Stimulated activated CD4-positive, alpha-beta T cell treated with anti-CD3 and anti-CD28 coated beads, Interleukin-1b, Interleukin-23, amount 100 ng/mL, for 1 hour (primary cell): ENCODE measurements at places on chromosomes 1 and 21.

DNA sequence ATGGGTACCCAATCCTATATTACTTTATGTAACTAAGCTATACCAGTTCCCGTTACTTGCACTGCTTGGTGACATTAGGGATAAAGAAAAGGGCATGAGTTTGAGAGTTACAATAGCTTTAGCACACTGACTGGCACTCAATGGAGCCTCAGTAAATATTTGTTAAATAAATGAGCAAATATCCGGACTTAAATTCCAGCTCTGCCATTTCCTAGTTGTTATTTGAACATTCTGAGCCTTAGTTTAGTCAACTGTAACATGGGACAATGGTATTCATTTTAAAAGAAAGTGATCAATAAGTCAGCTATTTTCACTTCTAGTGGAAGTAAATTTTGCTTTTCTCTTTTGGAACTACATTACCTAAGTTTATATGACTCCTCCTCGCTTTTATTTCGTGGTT is 198.7 kb downstream of the ZC3H11B start:
- DNase-seq = no peak

GRCh38 chr1:203858055-203858454 is 3.3 kb upstream of the SNRPE start:
- DNase-seq = no peak

DNA sequence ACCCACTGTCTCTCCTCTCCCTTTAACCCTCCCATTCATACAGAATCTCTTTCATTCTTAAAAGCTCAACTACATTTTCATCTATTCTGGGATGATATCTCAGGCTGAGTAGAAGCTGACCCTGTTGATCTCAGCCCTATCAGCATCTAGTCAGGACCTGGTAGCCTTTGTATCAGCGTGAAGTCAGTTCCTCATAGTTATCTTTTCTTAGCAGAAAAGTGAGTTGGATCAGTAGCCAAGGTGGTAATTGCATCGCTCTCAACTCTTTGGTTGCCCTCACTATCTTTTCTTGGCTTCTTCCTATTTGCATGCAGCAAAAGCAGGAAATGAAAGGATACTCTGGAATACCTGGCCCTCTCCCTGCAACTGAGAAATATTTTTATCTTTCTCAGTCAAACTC is 13.6 kb upstream of the GOLT1A start:
- no peak for DNase-seq

DNA sequence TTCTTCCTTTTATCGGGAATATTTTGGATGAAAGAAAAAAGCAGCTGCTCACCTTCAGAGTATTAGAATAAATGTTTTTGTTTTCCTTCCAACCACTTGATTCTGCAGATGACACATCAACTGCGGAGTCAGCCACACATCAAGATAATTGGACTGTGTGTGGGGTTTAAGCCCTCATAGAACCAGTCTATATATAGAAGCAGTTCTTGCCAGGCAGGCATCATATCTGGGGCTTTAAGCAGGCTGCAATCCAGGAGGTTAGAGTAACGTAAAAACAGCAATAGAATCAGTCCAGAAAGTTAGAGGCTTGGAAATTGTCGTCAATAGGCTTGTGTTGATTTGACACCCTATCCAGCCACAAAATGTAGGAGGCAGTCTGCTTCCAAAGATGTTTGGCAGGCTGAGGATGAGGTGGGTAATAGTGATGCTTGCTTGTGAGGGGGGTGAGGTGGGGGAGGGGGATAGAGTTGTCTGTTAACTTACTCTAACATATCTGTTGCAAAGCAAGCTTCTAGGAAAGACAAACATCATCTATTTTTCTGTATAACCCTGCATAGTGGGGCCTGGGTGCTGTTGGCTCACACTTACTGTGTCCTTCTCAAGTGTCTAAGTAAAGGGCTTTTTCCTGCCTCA is 64.8 kb downstream of the PEX14 start:
- DNase-seq = no peak

DNA sequence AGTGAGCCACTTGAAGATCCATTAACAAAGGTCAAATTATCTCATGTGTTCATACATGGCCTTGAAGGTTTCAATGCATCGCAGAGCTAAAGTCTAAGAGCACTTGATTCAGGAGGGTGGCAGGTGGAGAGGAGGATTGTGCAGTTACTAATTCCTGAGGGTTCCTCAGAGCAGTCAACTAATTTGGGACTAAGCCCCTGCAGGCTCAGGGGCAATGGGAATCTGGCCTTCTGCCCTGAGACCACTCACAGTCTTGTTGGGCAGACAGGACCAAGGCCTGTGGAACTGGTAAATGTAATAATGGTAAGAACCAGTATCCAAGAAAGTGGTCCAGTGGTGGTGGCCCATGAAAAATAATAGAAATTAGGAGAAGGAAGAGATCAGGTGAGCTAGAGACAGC is 127.4 kb upstream of the HMGB4 start:
- DNase-seq = no peak

DNA sequence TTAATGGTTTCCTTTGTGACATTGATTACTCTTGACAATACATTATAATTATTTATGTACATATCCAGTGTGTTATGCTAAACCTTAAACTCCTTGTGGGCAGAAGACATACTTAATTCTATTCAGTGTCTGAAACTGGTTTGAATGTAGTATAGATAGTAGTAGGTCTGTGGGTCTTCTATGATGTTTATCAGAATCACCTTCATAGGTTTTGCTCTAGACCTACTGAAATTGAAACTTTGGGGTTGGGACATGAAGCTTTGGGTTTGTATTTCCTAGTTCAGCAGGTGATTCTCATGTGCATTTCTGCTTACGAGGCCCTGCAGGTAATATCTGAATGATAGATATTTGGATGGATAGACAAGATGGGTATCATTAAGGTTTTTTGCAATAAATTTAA is 48.6 kb downstream of the MIGA1 start:
- no peak for DNase-seq

GRCh38 chr21:41655259-41655658 is 111.6 kb downstream of the RIPK4 start:
- DNase-seq = no peak

DNA sequence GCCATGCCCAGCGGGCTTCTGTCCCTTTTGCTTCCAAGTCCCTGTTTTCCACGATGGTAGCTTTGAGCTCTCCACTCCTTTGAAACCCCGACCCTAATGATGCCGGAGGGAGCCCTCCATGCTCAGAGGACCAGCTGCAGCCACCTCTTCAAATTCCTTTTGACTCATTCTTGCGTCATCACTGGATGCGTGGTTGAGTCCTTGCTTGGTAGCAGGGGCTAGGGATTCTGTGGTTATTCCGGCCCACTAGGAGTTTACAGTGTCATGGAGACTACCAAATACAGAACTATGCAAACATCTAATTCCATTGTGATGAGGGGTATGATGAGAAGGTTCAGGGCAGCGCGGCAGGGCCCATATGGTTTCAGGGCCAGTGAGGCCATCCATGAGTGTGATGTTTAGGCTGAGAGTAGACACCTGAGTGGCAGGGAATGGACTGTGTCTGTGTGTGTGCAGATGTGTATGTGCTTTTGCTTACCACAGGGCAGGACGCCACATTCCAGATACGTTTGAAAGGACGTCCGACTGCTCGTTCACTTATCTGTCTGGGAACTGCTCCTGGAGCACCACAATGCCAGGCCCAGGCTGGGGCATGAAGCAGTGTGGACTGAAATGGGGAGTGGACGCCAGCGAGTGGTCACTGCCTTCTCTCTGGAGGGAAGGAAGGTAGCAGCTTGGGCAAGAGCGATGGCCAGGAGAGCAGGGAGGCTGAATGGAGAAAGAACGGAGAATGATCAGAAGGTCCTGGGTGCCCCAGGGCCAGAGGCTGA is 30.4 kb upstream of the ZBTB21 start:
- no peak for DNase-seq

GRCh38 chr1:179015396-179015795 is 10.3 kb upstream of the FAM20B start:
- no peak for DNase-seq

- no peak for DNase-seq
Measured at GRCh38 chr1:159751031-159751430, 29.7 kb upstream of the DUSP23 start.

GRCh38 chr1:42324398-42325013 is 10.5 kb downstream of the FOXJ3 start:
- DNase-seq = no peak

- DNase-seq = peak; percentile 44
Measured at GRCh38 chr1:37946703-37947360, at the start of gene INPP5B. TSS of gene INPP5B (minus strand) at chr1:37947053. CDS start at chr1:37946308, 745 bp downstream.

- DNase-seq = no peak
Measured at GRCh38 chr1:24294228-24294672, 24.9 kb upstream of the GRHL3 start.

DNA sequence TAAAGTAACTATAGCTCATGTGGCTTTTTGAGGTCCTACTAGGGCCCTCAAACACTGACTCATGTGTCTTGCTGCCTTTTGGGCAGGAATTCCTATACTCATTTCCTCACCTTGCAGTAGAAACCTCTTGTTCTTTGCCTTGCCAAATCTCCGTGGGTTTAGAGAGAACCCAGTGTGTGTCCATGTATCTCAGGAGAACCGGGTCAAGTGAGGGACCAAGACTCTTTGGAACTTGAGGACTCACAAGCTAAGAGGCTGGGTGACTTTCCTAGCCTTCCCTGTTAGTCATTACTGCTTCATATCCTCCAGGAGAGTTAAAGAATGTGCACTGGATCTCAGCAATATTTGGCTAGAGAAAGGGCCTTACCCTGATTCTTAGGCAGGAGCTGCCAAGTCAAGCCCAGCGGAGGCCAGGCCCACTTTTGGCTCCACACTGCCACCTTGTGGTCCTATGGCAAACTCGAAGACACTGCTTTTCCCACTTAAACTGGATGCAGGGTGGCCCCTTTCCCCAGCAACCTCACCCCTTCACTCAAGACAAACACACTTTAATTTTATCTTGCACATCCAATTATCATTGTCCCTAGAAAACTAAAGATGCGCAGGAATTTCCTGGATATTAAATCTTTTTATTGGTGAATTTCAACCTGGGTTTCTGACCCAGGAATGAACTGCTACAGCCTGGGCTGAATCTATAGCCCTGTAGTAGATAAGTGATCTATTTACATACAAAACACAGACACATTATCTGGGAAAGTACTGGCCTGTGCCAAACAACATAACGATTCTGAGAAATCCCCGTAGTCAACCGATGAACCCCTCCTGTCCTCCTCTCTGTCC is 10.6 kb downstream of the AVPR1B start:
- peak; percentile 59 for DNase-seq

- DNase-seq = no peak
Measured at GRCh38 chr1:156948708-156949107, 28.3 kb downstream of the LRRC71 start.

- peak; percentile 11 for DNase-seq
Measured at GRCh38 chr1:198556971-198557370, 16.5 kb upstream of the ATP6V1G3 start.

- no peak for DNase-seq
Measured at GRCh38 chr1:25688390-25689119, 72.0 kb downstream of the MAN1C1 start.

- DNase-seq = no peak
Measured at GRCh38 chr1:58900396-58900795, 116.5 kb upstream of the JUN start.

DNA sequence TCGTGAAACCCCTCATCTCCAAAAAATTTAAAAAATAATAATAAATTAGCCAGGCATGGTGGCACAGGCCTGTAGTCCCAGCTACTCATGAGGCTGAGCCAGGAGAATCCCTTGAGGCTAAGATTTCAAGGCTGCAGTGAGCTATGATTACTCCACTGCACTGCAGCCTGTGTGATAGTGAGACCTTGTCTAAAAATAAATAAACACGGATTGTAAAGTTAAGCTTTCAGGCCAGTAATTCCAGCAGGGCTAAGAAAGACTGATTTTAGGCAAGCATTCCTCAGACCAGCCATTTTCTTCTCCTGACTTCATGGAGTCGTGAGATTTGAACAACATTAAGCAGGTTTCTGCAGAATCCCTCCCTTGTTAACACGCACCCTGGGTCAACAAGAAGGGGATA is 77.2 kb upstream of the EFHD2 start:
- no peak for DNase-seq

- no peak for DNase-seq
Measured at GRCh38 chr1:16242556-16243214, 5.7 kb upstream of the CPLANE2 start.

DNA sequence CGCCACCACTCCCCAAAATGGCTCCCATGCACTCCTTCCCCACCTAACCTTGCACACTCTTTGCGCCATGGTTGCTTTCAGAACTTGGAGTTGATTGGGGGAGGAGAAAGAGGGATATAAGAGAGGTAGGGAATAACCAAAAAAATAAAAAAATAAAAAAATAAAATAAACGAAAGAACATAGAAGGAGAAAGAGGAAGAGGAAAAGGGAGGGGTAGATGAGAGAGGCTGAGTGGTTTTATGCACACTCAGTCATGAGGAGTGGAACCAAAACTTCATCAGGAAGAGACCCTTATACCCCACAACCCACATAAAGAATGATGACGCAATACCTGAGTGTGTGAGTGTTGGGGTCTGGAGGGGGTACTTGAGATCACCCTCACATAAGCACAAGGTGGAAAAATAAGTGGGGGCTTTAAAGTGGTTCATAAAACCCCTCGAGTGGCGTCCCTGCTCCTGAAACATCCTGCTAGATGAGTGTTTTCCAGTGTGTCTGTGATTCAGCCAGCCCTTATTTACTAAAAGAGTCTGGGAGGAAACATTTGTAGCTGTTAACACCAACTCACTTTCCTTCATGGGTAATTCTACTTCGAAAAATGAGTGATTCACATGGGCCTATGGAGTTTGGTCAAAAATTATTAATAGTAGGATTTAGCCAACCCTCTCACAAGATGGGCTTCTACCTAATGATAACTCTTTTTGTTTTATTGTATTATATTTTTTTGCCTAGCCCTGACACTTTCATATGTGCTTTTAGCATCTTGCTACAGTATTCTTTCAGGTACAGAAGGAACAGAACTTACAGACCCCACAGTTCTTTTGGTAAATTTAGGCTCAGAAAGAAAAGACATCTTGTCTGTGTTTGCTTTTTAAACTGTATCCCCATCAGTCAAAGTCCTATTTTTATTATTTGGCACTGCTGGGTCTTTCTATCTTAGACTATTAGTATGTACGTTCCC is 5.2 kb downstream of the SLAMF1 start:
- no peak for DNase-seq

- DNase-seq = no peak
Measured at GRCh38 chr21:42627527-42628289, 25.7 kb upstream of the PDE9A start.

DNA sequence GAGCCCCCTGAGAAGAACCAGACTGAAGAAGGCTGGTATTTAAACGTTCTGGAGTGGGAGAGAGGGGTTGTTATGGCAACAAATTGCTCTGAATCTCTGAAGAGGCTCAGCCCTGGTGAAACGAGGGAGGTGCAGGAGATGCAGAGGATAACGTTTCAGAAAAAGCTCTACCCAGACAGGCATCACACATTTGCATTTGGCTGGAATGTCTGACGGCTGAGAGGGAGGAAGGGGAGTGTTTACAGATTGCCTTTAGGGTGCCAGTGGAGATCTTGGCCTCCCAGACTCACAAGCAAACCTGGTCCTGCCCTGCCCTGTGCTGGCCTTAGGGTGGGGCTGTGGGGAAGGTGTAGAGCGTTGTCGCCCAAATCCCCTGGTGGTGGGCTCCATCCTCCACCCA is 169.0 kb upstream of the AJAP1 start:
- no peak for DNase-seq
